Temporal lobe (tissue), 4 donors: ENCODE measurements at places on chromosomes 13 and 19. TPM values are rescaled to one million over a fixed set of nuclear protein-coding genes. Genes with fewer than 3 reads are reported as not detected.

SELENOV gene
- total RNA-seq: not detected

CLDN10 gene
- 3.7 TPM for total RNA-seq

C19orf85 gene
- not detected for total RNA-seq

CELF5 gene
- 57.0 TPM for total RNA-seq

SPRY2 gene
- total RNA-seq: 32.2 TPM

UBE2L5 gene
- not detected for total RNA-seq

MISP3 gene
- total RNA-seq: 1.7 TPM

ZNF878 gene
- total RNA-seq: 0.25 TPM

C19orf73 gene
- 0.25 TPM for total RNA-seq

SULT2A1 gene
- total RNA-seq: not detected

ACER1 gene
- total RNA-seq: not detected

NXNL1 gene
- total RNA-seq: not detected

CYP4F12 gene
- under 0.01 TPM for total RNA-seq

KLK3 gene
- not detected for total RNA-seq

ZNF284 gene
- total RNA-seq: 8.1 TPM

ZNF865 gene
- total RNA-seq: 2.7 TPM
